ENCODE measurements at places on chromosomes 3 and 15. TPM values are rescaled to one million over a fixed set of nuclear protein-coding genes. Genes with fewer than 3 reads are reported as not detected.

GRCh38 chr3:105539897-105540296, 173.2 kb downstream of the ALCAM start:
- no peak for DNase-seq

DNA sequence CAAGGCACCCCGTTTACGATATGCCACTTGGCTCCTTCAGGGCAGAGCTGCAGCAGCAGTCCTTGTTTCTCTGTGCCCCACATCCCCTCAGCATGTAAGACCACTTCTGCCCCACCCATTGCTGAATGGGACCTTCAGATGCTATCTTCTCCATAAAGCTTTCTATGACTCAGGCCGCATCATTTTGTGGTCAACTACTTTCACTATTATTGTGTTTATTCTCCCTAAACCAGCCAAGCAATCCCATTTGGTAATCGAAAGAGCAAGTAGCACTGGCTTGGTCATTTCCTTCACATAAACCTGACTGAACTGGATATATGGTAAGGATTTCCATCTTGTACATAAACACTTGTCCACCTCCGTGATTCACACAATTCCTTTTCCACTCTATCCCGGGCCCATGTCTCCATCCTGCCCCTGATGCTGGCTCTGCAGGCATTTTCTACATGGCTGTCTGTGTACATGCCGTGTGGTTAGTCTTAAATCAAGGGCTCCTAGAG, 25.7 kb downstream of the LIPC start:
- DNase-seq, result no peak

Gene PIERCE2
- polyA plus RNA-seq, result 9.6 TPM

GRCh38 chr3:69005071-69005790, 8.3 kb downstream of the EOGT start:
- no peak for DNase-seq

- no peak for DNase-seq
These were observed 15.3 kb upstream of the TGM5 start for GRCh38 chr15:43281926-43282602.

GRCh38 chr3:76470285-76470684, 569.6 kb upstream of the ROBO2 start:
- DNase-seq, result no peak

Gene TLR9
- polyA plus RNA-seq, result not detected

Gene BCHE
- polyA plus RNA-seq, result 2.8 TPM

DNA sequence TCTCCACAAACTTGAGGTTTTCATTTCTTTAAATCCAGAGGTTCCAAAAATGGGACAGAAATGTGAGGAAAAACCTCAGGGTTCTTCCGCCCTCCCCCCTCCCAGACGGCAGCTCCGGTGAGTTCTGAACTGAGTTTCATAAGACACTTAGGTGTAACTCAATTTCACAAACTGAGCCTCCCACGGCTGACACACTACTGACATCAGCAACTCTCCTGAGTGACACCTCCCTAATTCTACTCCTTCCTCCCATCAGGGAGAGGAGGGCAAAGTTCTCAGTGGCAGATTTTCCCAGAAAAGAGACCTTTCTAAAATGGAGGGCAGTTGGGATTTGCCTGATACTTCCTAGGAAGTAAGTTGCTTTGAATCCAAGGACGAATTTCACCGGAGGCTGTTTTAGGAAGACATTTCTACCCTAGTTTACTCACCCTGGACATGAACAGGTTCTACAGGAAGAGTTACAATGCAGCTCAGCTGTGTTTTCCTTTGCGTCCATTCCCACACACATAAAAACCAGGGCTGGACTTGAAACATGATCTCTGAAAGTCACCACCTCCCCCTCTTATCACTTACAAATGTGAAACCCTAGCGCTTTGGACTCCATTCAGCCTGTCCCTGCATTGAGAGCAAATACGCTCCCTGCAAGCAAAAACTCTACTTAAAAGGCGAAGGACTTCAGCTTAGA, 78.1 kb upstream of the LMOD3 start:
- DNase-seq, result peak; percentile 83

DNA sequence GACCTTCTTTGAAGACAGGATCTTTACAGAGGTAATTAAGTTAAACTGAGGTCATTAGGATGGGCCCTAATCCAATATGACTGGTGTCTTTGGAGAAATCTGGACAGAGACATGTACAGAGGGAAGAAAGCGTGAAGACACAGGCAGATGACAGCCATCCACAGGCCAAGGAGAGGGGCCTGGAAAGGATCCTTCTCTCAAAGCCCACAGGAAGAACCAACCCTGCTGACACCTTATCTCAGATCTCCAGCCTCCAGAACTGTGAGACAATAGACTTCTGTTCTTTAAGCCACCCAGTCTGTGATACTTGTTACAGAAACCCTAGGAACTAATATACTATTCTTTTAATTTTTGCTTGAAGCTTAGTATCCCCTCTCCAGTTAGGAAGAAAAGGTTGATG, 74.2 kb downstream of the WDR76 start:
- no peak for DNase-seq

DNA sequence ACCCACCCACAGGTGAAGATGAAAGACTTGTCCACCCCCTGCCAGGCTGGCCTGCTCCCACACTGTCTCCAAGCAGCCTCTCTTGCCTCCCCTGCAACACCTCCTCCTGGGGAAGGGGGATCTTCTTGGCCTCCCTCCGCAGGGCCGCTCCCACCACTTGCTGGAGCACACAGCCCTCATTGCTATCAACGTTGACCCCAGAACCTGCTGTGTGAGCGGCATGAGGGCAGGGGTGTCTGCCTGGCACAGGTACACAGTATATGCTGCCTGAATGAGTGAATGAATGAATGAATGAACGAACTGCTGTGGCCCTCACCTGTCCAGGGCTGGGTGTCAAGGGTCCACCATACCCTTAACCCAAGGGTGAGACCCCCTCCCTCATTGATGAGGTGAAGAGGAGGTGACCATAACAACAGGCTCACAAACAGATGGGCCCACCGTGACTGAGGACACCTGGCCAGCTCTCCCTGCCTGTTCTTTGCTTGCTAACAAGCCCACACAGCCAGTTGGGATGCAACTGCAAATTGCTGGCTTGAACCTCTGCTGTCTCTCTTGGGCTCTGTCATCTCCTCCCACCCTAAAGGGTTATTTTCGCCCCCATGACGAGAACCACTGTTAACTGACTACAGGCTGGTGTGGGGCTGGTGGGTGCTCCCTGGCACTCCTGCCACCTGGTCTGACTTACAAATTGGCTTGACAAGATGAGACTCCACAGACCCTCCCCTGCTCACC, 22.5 kb downstream of the SLC41A3 start:
- no peak for DNase-seq

DNA sequence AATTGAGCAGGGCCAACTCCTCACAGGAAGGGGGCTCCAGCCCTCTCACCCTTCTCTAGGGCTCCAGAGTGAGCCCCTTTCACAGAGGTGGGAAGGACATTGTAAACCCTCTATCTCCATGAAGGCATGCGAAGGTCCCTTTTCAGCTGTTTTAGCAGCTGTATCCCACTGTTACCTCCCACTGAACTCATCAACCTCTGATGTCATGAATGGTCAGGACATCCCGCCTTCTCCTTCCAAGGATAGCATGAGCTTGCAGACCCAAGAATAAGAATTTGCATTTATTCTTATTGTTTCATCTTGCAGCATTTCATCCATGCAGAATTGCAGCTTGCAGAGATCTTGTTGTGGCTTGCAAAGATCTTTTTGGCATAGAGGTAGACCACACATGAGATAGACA, 24.3 kb upstream of the FGD5 start:
- DNase-seq, result no peak

GRCh38 chr15:76393614-76394013, 57.0 kb downstream of the ISL2 start:
- DNase-seq, result no peak

DNA sequence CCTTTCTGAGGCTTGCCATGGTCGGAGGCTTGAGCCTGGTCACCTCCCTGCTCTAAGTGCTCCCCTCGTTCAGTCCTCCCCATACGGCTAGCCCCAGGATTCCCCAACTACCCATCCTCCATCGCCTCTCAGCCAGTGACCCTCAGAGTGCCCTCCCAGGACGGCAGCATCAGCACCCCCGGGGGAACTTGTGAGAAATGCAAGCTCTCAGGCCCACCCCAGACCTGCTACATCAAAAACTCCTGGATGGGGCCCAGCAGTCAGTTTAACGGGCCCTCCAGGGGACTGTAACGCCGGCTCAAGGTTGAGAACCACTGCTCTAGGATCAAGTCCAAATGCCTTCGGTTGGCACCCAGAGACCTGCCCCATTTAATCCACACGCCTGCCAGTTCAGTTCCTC, 6.9 kb downstream of the ADAMTS17 start:
- DNase-seq, result no peak

GRCh38 chr15:79197285-79197684, 85.2 kb upstream of the ANKRD34C start:
- DNase-seq, result no peak

GRCh38 chr3:157139938-157140534, 19.9 kb downstream of the CCNL1 start:
- DNase-seq, result no peak

GRCh38 chr3:127744253-127744815, 71.6 kb downstream of the ABTB1 start:
- no peak for DNase-seq

DNA sequence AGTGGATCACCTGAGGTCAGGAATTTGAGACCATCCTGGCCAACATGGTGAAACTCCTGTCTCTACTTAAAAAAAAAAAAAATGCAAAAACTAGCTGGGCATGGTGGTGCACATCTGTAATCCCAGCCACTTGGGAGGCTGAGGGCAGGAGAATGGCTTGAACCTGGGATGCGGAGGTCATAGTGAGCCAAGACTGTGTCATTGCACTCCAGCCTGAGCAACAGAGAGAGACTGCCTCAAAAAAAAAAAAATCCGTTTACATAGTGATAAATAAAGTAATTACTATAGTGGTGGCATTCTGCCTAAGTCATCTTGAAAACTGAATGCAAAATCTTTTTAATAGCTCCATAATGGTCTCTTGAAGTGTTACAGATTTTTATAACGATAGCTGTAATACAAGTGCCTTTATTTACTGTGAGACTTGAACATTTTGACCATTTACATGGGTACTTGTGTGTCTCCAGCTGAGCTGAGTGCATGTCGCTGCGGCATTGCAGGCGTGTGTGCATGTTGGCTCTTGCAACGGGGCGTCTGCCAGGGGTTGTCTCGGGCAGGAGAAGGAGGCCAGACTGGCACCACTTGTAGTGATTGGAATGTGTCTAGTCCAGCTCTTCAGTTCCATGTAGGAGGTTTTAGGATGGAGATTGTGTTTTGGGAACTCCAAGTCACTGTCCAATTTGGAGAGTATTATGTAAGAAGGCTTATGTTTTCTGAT, 111.9 kb downstream of the IGF1R start:
- no peak for DNase-seq

- DNase-seq, result no peak
These were observed 20.6 kb downstream of the CD80 start for GRCh38 chr3:119538772-119539171.

DNA sequence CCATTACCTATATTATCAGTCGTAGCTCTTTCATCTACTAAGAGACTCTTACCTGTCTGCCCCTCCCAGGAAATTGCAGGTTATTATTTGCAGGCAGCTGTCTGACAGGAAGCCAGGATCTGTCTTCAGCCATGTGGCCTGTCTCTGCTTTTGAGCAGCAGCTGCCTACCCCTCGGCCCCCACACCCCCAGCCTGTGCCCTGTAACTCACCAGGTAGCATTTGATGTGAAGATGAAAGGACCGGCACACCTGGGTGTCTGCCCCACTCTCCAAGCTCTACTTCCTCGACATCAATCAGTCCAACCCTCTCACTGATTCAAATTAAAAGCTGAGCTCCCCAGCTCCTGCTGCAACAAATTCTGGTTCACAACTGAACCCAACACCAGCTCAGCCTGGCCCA, 197.2 kb upstream of the CTNNB1 start:
- DNase-seq, result no peak

- no peak for DNase-seq
These were observed 47.4 kb downstream of the TMEM266 start for GRCh38 chr15:76107169-76107568.

GRCh38 chr3:175664911-175665310, 805.8 kb downstream of the NAALADL2 start:
- no peak for DNase-seq

Gene FOXB1
- not detected for polyA plus RNA-seq

DNA sequence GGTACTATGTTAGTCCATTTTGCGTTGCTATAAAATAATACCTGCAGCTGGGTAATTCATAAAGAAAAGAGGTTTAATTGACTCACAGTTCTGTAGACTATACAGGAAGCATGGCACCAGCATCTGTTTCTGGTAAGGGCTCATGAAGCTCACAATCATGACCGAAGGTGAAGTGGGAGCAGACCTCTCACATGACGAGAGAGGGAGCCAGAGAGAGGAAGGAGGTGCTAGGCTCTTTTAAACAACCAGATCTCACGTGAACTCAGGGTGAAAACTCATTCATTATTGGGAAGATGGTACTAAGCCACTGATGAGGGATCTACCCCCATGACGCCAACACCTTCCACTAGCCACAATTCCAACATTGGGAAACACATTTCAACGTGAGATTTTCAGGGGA, 301.7 kb upstream of the MDFIC2 start:
- DNase-seq, result no peak

DNA sequence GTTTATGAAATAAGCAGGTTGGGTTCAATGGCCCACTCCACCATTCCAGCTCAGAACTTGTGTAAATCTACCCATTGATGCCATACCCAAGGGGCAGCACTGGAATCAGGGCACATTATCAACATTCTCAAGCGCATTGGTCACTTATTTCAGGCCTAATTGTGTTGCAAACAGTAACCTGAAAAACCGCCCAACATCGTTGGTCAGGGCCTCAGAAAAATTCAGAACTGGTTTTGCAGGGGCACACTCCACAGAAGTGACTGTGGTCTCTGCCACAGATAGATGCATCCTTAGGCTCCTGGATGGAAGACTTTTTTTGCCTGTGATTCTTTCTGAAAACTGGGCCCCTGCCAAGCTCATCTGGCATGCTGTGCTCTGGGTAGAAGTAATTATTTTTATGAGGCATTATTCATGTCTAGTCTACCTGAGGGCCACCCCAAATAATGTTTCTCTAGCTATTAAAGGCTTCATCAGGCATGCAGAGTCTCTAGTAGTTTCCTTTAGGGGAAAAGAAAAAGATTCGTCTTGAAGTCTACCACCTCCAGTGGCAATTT, 21.7 kb upstream of the LRTM1 start:
- DNase-seq, result no peak

- DNase-seq, result no peak
These were observed 55.8 kb upstream of the PDZRN3 start for GRCh38 chr3:73680391-73681095.

Gene IMPG2
- polyA plus RNA-seq, result 0.15 TPM

GRCh38 chr3:69868841-69869420, 129.7 kb downstream of the MITF start:
- no peak for DNase-seq

Gene CEP19
- 2.6 TPM for polyA plus RNA-seq

- DNase-seq, result no peak
These were observed 11.5 kb downstream of the POMGNT2 start for GRCh38 chr3:43094381-43094780.
